Suppressor macrophage treated with lipopolysaccharide for 4 hours (primary cell): ENCODE measurements at places on chromosomes 12 and 14.
A peak's percentile ranks its signal among the peaks of the same experiment; 100 is the strongest.

- DNase-seq = no peak
Observed at GRCh38 chr14:95468448-95469133, 47.9 kb downstream of the SYNE3 start.

- DNase-seq = peak; percentile 65
Observed at GRCh38 chr14:101856536-101856935, 95.0 kb downstream of the PPP2R5C start.

DNA sequence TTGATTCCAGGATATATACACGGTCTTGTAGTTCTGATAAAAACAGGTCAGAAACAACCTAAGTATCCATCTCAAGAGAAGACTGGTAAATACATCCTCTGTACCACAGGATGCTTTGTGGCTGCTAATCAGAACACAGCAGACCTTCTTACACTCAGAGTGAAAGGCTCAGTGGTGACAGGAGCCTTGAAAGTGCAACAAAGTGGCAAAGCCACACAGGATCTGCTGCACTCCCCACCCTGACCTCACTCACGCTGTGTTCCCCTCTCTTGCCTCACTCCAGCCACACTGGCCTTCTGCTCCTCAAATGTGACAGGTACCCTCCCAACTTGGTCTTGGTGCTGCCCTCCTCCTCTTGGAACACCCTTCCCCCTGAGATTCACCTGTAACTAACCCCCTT lies 98.1 kb upstream of the GRIP1 start:
- DNase-seq = no peak

DNA sequence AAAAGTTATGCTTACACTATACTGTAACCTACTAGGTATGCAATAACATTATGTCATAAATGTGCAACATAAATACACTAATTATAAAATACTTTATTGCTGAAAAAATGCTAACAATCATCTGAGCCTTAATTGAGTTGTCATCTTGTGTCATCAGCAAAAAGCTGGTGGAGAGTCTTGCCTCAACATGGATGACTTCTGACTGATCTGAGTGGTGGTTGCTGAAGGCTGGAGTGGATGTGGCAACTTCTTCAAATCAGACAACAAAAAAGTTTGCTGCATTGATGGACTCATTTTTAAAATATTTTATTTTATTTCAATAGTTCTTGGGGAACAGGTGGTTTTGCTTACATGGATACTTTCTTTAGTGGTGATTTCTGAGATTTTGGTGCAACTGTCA lies 93.9 kb upstream of the AMN1 start:
- peak; percentile 47 for DNase-seq

GRCh38 chr14:103527408-103528145 lies 1.4 kb upstream of the TRMT61A start:
- peak; percentile 90 for DNase-seq

DNA sequence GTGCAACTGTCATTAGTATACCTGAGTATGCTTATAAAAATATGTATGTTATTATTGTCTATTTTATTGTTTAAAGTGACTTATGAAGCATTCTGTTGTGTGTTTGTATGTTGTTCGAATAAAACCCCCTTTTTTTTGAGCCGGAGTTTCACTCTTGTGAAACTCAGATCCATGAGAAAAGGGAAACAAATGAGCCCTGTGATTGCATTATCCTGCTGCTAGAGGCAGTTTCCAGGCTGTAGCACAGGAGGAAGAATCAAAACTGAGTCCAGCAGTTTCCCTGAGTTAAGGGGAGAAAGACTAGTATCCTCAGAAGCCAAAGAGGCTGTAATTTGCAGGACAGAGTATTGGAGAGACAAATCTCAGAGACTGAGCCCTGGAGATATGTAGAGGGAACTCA lies 12.5 kb downstream of the SGPP1 start:
- peak; percentile 13 for DNase-seq

GRCh38 chr14:66070542-66071319 lies 415.4 kb upstream of the CCDC196 start:
- DNase-seq = peak; percentile 58

GRCh38 chr14:61472801-61473376 lies 151.5 kb downstream of the PRKCH start:
- DNase-seq = peak; percentile 59

DNA sequence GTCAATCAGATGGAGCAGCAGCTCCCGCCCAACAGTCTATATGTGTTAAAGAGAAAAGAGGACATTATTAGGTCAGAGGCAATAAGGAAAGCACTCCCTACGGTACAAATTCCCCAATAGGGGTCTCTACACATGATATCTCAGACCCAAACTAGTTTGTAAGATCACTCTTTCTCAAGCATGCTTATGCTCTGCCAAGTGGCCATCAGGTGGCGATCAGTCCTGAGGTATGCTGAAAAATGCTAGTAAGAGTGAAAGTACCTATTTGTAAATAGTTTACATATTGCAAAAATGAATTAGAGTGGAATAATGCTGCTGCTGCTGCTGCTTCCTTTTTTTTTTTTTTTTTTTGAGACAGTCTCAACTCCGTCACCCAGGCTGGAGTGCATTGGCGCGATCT lies 61.0 kb downstream of the CPM start:
- peak; percentile 38 for DNase-seq

DNA sequence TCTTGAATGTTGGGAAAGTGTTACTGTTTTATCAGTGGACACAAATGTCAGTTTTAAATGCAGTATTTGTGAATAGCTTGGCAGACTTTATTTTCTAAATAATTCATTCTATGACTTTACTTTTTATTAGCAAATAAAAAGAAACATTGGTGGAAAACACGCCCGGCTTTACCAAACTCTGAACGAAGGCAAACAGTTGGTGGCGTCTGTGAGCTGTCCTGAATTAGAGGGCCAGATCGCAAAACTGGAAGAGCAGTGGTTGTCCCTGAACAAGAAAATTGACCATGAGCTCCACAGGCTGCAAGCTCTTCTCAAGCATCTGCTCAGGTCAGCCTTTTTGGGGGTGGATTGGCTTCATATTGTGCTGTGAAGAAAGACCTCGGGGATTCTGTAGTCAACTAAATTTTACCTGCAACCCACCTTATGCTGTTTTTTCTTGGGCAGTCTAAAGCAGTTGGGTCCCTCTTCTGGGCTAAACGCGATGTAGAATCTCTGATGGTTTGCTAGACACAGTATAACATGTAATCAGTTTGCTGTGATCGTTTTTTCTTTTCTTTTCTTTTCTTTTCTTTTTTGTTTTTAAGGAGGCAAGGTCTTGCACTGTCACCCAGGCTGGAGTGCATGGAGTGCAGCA lies 156.4 kb downstream of the ESR2 start:
- no peak for DNase-seq

GRCh38 chr12:23987046-23987445 lies 37.6 kb upstream of the SOX5 start:
- DNase-seq = no peak

DNA sequence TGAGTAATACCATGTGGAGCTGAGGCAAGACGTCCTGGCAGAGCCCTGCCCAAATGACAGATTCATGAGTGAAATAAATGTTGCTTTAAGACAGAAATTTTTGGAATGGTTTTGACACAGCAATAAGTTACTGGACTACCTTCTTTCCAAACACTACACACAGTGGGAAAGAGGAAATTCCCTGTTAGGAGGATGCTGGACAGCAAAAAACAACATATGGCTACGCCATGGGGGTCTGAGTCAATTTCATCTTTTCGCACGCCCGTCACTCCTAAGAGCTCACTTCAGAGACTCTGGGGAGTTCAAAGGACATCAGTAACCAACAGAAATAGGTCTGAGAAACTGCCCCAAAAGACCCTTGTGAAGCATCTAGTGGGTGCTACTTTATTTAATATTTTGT lies 55.4 kb downstream of the TMEM132C start:
- DNase-seq = no peak

DNA sequence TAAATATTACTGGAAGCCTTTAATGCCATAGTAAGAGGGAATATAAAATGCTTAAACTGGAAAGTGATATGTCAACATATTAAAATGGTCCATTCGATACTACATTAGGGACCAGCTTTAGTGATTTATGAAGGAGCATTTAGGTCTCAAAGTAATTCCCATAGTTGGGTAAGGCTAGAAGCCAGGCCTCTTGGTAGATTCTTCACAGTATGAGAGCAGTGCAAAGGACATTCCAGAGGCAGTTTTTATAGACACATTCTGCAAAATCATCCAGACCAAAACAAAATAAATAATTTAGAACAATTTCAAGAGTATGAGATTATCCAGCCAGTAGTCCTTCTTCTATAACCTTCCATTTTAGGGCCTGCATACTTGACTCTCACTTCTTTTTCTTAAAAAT lies 142.6 kb upstream of the PDZRN4 start:
- DNase-seq = no peak

DNA sequence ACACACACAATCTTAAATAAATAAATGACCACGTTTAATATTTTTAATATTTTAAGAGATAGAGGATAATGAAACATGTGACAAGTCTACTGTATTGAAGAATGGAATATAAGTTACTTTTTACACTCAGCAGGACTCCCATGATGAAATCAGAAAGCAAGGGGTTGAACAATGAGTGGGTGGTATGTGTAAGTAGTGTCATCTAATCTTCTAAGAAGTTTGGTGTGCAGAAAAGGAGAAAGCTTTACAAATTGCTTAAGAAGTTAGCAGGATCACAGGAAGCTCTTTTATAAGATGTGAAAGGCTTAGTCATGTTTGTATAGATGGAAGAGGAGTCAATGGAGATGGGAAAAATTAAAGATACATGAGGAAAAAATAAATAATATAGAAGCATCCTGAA lies 47.8 kb downstream of the SLC15A5 start:
- DNase-seq = peak; percentile 12

DNA sequence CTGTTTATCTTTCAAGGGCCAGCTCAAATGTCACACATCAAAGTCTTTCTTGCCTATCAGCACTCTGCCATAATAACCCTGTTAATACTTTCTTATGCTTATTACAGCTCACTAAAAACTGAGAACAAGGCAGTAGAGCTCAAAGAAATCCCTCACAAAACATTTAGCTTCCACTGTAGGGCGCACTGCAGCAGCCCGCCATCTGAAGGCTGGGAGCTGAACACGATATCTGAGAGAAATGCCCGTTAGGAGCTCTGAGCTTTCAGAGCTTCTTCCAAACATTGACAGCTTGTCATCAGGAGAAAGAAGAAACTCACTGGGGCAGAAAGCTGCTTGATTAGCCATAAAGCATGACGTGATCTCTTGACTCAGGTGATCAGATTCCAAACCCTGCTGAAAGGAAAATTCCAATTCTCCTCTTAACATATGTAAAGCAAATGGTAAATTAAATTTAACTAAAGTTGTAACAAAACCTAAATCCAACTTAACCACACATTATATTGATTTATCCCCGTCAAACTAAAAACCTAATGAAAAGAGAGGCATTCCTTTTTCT lies 175.7 kb downstream of the C12orf50 start:
- DNase-seq = no peak

DNA sequence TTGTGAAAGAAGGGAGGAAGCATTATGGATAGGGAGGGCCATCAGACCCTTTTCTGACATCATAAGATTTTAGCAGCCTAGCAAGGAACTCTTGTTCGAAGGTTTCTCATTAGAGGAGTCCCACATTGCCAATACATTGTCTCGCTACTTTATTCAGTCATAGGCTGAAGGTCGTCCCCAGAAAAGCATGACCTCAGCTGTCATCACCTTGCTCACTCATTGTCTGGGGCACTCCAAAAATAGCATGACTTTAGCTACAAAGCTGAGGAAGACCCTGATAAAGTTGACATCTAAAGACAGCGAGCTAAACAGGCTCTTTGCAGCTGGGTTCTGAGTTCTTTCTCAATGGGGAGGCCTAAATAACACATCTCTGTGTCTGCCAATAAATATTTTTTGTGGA lies 112.4 kb upstream of the PTPRR start:
- DNase-seq = no peak

- DNase-seq = no peak
Observed at GRCh38 chr12:116002890-116003536, 274.5 kb downstream of the MED13L start.
